ENCODE measurements at places on chromosomes 4 and X.

- no peak for DNase-seq
Observed at GRCh38 chr4:8788174-8788573, 83.5 kb downstream of the HMX1 start.

DNA sequence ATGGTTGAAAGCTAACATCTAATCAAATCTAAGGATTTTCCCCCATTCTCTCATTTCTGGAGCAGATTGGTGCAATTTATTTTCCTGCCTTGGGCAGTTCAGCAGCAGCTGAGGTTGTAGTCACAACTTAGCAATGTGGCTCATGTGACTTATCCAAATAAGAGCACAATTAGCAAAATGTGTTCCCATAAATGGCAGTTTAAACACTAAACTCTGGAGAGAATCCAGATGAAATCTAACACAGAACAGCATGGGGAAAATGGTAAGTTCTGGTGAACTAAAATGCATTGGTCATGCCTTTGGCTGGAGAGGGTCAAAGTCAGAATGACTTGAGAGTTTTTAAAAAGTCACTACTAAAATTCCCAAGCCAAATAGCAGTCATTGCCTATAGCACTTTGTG lies 422.6 kb upstream of the DIPK2B start:
- DNase-seq = no peak

- no peak for DNase-seq
Observed at GRCh38 chrX:29728639-29729038, 486.7 kb upstream of the MAGEB2 start.

DNA sequence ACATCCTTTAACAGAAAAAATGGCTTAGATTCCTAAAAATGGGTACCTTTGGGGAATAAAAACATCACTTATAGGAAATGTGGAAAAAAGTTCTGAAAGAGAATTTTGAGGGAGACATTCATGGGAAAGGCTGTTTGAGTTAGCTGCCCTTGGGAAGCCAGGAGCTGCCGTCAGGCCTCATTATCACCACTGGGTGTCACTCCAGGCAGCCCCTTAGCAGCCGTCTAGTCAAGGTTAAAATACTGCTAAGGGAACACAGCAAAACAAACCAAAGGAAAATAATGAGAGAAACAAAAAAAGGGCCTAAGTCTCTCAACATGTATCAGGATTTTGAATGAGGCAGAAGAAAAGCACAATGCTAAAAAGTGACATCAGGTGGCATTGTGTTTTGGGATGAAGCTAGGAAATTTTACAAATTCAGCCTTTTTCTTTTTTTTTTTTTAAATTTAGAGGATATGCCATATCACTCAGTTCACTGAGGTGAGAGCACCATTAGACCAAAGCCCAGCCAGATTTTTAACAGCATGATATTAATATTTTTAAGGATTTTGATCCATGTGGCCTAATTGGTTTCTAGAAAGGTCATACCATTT lies 235.3 kb downstream of the GPAT3 start:
- DNase-seq = no peak

GRCh38 chrX:44432641-44433040 lies 89.2 kb upstream of the EFHC2 start:
- no peak for DNase-seq

GRCh38 chrX:56793521-56794320 lies 64.7 kb downstream of the NBDY start:
- no peak for DNase-seq

- no peak for DNase-seq
Observed at GRCh38 chrX:71919431-71919830, 8.8 kb downstream of the NHSL2 start.

GRCh38 chr4:155789391-155789790 lies 30.6 kb downstream of the GUCY1B1 start:
- no peak for DNase-seq

- no peak for DNase-seq
Observed at GRCh38 chrX:43218198-43218597, 437.9 kb upstream of the MAOA start.

DNA sequence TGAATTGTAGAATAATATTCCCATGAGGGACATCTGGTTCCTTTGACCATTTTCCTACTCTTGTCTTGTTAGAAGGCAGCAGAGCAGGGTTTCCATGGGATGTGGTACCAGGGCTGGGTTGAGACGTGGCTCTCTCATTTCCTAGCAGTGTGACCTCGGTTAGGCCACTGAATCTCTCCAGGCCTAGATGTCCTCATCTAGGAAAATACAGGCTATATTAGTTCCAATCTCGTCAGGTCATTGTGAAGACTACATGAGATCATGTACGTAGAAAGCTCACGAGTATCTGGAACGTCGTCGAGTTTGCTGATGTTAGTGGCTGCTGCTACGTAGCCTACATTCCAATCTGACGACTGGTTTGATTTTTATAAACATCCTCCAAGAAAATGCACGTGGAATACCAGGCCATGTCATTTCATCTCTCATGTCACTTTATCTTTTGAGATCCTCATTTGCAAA lies 278.2 kb upstream of the GATB start:
- no peak for DNase-seq

- DNase-seq = no peak
Observed at GRCh38 chrX:39609941-39610340, 487.8 kb downstream of the BCOR start.

DNA sequence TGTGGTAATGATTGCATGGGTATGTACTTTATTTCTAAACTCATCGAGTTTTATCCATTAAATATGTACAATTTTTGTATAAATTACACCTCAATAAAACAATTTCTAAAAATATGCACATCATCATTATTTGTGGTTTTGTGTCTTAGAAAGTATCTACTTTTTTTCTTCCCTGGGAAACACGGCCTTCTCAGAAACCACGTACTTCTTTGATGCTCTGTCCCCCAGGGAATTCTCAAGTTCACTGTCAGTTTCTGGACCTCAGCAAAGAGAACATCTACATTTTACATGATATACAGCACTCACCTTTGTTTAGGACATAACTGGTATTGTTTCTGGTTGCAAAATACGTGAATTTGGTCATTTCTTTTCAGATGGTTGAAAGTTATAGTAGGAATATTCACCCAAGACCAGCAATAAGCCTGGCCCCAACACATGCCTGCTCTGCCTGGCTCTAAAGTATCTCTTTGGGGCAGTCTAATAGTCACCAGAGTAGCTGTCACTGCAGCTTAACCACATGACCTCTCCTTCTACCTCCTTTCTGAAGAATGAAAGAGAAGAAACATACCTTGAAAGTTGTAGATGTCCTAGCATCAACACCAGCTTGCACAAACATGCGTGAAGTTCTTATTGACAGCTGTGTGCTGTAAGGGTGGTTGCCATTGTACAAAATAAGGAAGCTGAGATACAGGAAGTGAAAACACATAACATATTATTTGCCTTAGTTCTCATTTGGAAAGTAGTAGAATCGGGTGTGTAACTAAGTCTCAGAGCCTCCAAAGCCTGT lies 48.4 kb upstream of the SPANXN4 start:
- DNase-seq = no peak

GRCh38 chrX:261919-262352 lies 19.2 kb upstream of the PLCXD1 start:
- no peak for DNase-seq

GRCh38 chr4:59247032-59247431 lies 1953.1 kb upstream of the ADGRL3 start:
- no peak for DNase-seq

DNA sequence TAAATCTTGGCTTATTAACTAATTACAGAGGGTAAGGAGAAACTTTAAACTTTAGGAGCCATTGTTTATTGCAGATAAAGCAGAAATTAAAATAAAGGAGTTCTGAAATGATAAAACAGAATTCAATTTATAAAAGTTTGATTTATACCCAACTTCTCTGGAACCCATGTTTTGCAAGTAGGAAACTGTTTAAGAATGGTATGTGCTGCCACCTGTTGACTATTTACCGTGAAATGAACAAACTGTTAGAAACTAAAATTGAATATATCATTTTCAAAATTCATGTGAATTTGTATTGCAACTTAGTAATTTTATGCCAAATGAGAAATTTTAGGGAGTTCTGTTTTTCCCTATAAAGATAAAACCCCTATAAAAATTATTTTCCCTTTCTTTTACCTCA lies 11.0 kb upstream of the TBC1D8B start:
- no peak for DNase-seq

DNA sequence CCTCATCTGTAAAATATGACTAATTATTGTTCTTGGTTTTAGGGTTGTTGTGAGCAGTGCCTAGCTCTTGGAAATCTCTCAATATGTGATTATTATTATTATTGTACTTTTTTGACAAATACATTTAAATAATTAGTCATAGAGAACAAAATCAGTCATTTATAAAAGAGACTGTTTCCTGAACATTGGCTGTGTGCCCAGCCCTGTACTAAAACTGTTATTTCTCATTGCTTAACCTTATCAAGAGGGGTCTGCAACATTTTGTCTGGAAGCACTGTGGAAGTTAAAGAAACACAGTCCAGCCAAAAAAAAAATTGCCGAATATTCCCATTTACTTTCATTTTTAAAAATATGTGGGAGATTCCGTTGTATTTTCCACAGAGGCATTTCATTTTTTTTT lies 989.2 kb upstream of the SLIT2 start:
- no peak for DNase-seq

DNA sequence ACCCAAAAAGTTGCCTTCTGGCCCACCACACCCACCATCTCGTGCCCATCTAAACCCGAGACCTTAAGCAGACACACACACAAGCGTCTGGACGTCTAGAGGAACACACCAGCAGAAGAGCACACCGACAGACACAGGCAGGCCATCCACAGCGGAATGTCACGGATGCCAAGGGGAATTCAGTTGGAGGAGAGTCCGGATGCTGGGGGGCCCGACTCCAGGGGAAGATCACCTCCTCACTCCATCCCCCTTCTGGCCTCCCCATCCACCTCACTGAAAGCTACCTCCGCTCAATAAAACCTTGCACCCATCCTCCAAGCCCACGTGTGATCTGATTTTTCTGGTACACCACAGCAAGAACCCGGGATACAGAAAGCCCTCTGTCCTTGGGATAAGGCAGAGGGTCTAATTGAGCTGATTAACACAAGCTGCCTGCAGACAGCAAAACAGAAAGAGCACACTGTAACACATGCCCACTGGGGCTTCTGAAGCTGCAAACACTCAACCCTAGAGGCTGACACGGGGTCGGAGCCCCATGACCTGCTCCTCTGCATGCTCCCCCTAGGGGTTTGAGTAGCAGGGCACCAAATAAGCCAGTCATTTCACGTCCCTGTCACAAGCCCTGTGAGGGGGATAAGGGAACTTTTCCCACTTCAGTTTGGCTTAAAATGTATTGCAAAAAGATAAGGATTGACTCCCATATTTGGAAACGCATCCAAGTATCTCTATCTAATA lies 339.6 kb upstream of the PCDH10 start:
- no peak for DNase-seq

DNA sequence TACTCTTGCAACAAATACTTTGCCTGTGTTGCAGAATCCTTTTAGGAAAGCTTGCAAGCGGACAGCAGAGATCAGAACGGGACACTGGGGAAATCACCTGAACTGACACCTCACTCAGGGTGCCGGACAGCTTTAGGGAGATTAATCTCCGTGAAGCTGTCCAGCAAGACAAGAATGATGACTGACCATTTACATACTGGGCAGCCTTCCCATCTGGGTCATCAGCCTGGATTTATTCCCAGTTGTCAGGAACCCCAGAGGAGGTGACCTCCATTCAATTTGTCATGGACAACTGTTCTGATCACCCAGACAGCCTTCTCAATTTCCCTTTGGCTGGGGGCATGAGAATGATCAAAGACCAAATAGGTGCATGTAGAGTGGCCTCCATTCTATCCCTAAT lies 93.0 kb upstream of the EGFL6 start:
- DNase-seq = no peak

GRCh38 chr4:106291678-106292077 lies 24.3 kb downstream of the TBCK start:
- no peak for DNase-seq

DNA sequence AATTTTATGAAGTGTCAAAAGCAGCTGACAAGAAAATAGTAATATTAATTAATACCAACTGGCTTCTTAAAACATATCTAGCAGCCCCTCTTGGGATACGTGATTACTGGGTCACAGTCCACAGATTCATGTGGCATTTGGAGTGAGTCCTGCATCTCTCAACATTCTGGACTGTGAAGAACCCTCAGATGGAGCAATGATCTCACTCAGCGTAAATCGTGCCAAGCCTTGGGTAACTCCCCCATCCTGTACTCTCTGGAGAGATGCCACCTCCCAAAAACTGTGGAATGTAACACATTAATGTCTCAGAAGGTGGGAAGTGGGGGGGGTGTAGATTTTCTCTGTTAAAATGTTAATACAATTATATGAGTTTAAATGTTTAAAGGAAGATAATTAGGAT lies 118.2 kb upstream of the IQCM start:
- no peak for DNase-seq

- no peak for DNase-seq
Observed at GRCh38 chrX:9957743-9958142, 9.4 kb upstream of the CLDN34 start.

- DNase-seq = no peak
Observed at GRCh38 chr4:142959173-142959572, 113.1 kb upstream of the INPP4B start.

DNA sequence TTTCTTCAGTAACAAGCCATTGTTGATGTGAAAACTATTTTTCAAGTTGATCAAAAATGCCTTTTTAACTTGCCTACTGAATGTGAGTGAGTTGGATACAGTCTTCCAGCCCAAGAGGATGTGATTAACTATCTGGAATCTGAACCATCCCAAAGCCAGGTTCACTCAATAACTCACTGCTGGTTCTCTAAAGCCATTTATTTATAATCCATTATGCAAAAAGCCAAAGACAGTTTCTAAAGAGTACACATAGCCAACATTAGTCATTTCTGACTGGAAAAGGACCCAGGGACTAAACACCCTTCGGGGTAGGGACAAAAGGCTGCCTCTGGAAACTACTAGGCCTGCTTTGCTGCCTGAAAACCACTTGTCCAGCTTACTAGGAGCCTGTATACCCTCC lies 109.6 kb downstream of the SHROOM4 start:
- DNase-seq = no peak

DNA sequence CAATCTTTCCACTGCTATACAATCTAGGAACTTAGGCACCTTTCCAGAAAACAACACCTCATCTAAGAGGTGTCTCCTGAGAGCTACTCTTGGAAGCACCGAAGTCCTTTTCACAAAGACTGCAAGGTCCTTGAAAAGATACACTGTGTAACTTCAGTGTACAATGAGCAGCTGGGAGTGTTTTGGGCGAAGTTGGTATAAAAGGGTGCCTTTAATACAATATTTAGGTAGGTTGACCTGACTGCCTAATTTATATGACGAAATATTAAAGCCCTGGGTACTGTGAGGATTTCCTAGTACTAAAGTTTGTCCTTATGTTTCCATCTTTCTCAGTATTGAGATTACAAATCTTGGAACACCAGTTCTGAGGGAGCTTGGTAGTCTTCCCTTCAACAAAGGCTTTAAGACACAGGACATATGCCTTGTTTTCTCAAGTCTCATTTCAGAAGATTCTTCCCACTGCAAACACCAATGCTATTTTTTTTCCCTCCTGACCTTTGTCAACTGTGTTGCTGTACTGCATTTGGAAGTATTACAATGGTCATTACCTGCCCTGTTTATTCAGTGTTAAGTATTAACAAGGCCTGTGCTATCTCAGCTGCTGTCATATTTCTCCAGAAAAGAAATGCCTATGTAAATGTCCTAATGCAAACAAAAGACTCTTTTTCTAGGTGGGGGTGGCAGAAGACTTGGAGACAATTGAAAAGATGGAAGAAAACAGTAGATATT lies 134.2 kb downstream of the MAML3 start:
- no peak for DNase-seq

- DNase-seq = no peak
Observed at GRCh38 chrX:25742334-25742733, 395.8 kb upstream of the MAGEB18 start.
